Nucleus accumbens (tissue), 56 donors: ENCODE measurements at places on chromosomes 7 and 10.

DNA sequence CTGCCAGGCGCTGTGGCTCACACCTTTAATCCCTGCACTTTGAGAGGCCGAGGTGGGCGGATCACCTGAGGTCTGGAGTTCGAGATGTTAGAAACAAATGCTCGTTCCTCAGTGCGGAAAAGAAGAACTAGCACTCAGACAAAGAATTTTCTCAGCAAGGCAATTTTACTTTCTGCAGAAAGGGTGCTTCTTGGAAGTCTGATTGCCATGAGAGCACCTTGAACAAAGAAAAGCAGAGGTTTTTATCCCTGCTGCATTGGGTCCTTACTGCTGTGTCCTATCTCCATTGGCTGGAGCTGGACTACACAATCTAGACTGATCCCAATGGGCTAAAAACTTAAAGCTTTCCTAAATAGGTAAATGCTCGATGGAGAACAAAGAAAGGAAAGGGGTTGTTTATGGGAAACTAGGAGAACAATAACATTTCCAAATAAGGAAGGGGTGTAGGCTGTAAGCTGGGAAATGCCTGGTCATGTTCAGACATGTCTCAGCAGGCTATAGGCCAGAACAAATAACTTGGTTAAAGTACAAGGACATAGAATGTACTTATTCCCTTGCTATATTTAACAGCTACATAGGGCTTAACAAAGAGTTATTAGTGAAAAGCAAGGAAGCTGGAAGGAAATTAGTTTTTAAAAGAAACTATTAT, 26.1 kb upstream of the ACTR3B start:
- DNase-seq = no peak

- no peak for DNase-seq
These were observed 684.9 kb upstream of the CELF2 start for GRCh38 chr10:10332786-10333185.

GRCh38 chr7:36875794-36876193, 151.5 kb upstream of the AOAH start:
- no peak for DNase-seq

GRCh38 chr10:131683941-131684340, 216.9 kb upstream of the PPP2R2D start:
- no peak for DNase-seq

DNA sequence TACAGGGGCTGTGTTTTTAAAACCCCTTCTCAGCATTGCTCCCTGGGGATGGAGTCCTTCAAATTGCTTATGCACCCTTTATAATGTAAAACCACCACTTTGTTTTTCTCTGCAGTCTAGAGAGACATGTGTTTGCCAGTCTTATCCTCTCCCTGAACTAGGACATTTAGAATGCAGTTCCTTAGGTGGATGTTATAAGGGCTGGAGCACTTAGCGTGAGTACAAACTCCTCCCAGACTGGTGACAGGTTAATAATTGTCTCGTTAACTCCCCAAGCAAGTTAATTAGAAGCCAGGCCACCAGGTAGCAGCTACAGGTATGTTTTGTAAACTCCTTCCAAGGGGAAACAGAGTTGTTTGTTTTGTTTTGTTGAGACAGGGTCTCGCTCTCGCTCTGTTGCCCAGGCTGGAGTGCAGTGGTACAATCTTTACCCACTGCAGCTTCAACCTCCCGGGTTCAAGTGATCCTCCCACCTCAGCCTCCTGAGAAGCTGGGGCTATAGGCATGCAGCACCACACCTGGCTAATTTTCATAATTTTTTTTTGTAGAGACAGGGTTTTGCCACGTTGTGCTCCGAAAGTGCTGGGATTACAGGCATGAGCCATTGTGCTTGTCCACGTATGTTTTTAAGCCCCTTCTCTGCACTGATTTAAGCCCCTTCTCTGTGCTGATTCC, 100.2 kb downstream of the FAM107B start:
- DNase-seq = no peak

DNA sequence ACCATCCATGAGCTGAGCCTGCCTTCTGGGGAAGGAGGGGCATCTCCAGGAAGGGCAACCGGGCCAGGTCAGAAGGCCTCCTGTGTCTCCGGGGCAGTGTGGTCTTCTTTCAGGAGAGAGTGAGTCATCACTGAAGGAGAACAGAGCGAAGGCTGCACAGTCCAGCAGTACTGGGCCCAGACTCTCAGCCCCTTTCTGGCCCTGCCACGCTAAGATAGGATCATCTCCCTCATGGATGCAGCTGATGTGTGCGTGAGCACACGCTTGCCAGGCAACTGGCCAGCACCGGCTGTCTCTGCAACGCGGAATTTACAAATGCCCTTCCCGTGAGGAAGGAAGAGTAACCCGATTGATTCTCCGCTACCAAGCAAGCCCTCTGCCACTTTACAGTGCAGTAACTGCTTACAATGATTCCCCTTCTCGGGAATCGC, 328.2 kb downstream of the TNS3 start:
- no peak for DNase-seq

DNA sequence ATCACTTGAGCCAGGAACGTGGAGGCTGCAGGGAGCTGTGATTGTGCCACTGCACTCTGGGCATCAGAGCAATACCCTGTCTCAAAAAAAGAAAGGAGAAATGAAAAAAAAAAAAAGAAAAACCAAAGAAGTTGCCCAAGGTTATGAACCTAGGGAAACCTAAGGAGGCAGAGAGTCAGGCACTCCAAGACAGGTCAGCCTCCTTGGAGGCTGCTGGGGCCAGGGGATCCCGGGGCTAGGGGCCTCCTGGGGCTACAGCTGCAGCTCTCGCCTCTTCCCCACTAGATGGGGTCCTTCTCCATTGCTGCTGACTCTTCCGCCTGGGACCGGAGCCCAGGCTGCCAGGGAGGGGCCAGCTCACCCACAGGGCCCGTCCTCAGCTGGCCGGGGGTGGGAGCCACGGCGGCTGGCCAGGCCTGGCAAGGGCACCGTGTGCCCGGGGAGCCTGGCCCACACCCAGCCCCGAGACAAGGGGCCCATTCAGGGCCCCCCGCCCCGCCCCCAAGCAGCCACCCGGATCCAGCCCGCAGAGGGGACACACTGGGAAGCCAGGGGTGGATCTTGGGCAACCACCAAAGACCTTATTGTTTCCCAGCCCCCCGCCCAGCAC, 1.7 kb upstream of the SPACDR start:
- DNase-seq = peak; percentile 77

DNA sequence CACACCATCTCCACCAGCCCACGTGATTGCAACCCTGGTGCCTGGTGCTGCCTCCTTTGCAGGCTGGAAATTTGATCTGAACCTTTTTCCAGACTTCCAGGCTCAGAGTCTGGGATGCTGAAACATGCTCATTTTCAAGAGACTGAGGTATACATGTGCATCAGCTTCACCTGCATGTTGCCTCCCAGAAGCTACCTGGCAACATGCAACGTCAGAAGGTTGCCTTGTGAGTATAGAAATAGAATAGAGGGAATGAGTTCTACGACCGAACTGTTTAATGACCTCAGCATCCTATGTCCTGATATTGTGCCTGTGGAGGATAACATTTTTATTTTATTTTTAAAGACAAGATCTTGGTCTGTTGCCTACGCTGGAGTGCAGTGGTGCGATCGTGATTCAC, 1.9 kb upstream of the ZNF212 start:
- no peak for DNase-seq

DNA sequence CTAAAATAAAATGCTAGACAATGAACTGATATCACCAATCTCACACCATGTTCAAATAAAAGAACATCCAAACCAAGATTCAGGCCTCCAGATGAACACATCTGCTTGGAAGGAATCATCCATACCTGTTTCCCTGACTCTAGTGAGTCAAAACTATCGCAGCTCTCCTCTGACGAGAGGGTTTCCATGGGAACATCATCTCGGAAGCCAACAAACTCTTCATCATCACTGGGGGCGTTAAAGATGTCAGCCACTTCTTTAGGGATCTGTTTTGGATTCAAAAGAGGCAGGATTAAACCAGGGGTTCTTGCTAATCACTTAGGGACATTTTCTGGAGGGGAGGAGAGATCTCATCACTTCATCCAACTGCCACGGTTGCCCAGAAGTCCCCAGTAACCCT, 29.1 kb downstream of the CDCA7L start:
- no peak for DNase-seq

GRCh38 chr7:158047391-158048059, 540.1 kb downstream of the PTPRN2 start:
- DNase-seq = no peak

DNA sequence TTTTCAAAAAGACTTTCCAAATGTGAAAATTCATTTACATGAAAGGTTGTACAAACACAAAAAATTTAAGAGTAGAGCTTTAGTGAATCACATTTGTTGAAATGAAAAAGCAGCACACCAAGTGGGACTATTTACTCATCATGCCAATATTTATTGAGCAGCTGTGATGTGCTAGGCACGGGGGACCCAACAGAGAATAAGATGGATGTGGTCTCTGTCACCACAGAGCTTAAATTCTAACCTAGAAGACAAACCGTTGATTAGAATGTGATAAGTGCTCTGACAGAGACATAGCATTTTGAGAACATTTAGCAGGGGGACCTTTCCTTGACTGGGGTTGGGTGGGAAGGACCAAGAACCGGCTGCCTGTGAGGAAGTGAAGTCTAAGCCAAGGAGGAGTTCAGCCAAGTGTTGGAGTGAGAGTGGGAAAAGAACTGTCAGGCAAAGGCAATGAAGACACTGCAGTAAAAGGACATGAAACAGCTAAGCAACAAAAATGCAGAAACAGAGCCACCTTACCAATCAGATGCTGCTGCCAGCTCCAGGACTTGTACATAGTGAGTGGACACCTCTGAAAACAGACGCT, 19.1 kb downstream of the ADAM12 start:
- no peak for DNase-seq

GRCh38 chr7:137120690-137121089, 222.8 kb downstream of the PTN start:
- no peak for DNase-seq

GRCh38 chr7:144122876-144123275, at the start of gene OR2A14:
Gene OR2A14, plus strand, starts transcription at chr7:144123176. Its CDS starts 5,937 bp downstream, at chr7:144129113.
- DNase-seq = no peak

GRCh38 chr10:4013651-4014121, 228.7 kb upstream of the KLF6 start:
- no peak for DNase-seq

GRCh38 chr7:155351120-155351870, 53.6 kb downstream of the INSIG1 start:
- no peak for DNase-seq

DNA sequence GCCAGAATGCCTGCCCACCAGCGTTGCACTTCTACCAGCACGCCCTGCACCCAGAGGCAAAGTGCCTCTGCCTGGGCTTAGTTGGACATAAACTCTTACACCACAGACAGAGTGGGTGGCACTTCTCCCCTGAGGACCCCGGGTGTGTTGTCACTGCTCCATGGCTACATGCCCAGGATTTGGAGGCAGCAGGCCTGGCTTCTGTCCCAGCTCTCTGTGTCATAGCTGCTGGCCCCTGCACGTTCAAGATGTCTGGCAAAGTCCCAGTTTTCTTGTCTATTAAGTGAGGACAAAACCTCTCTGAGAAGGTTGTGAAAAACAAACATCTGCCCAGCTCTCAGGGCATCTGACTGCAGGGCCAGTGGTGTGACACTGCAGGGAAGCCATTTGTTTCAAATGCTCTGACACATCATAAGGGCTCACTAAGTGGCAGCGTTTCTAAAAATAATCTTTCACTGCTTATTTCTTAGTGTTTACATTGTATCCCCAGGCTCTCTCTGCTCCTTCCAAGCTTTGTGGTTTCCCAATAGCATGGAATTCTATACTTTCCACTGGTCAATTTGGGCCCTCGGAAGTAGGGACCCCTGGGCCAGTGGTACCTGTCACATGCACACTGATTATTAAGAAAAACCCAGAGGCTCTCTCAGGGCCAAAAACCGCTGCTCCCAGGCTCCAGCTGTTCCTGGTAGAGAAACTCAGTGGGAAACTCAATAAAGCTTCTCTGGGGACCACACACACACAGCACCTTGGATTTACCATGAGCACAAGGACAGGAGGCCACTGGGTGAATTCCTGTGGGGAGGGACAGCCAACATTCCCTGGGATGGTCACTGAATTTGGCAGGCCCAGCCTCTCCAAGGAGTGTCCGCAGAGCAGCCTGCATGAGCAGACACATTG, 86.2 kb upstream of the ANLN start:
- no peak for DNase-seq

GRCh38 chr10:122062831-122063674, 74.1 kb downstream of the TACC2 start:
- DNase-seq = no peak

DNA sequence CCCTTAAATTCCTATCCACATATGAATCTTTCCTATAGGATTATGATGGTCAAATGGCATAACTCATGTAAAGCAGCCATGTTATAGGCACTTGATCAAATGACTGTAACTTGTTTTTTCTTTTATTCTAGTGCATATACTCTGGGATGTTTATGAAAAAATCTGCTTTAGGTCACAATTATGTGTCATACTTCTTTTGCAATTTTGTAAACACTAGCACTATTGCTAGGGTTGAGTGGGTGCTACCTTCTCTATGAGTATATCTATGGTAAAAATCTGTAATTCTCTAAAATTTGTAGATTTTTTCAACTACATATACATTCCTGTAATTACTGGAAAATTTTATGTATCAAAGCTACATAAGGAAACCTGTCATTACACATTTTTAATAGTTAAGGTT, 50.0 kb downstream of the HGF start:
- no peak for DNase-seq

DNA sequence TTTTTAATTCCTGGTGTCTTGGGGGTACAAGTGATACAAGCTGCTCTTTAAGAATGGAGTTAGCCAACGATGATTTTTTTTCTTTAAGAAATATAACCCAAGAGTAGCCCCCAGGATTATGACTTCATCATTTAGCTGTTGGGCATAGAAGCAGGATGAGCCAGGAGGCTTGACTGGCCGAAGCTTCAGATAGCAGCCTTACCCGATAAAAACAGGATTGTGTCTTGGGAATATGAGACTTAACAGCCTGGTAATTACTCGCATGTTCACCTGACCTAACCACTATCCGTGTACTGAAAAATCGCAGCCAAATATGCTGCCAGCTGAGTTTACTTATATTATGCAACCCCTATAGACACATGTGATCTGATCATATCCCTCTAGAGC, 346.0 kb upstream of the BMPER start:
- DNase-seq = no peak

GRCh38 chr10:30758338-30758737, 128.8 kb upstream of the LYZL2 start:
- DNase-seq = no peak

- DNase-seq = no peak
These were observed 38.8 kb downstream of the SLC29A3 start for GRCh38 chr10:71357792-71358265.

- DNase-seq = no peak
These were observed 75.8 kb downstream of the C1GALT1 start for GRCh38 chr7:7257899-7258692.

- DNase-seq = no peak
These were observed 45.9 kb downstream of the SGMS1 start for GRCh38 chr10:50577681-50578350.

GRCh38 chr7:1851721-1852516, 181.8 kb downstream of the ELFN1 start:
- DNase-seq = no peak

GRCh38 chr10:6916601-6917000, 336.5 kb upstream of the PRKCQ start:
- no peak for DNase-seq
